GM12878 (cell line): ENCODE measurements at places on chromosomes 7 and 10. TPM values are rescaled to one million over a fixed set of nuclear protein-coding genes. Genes with fewer than 3 reads are reported as not detected.

DNA sequence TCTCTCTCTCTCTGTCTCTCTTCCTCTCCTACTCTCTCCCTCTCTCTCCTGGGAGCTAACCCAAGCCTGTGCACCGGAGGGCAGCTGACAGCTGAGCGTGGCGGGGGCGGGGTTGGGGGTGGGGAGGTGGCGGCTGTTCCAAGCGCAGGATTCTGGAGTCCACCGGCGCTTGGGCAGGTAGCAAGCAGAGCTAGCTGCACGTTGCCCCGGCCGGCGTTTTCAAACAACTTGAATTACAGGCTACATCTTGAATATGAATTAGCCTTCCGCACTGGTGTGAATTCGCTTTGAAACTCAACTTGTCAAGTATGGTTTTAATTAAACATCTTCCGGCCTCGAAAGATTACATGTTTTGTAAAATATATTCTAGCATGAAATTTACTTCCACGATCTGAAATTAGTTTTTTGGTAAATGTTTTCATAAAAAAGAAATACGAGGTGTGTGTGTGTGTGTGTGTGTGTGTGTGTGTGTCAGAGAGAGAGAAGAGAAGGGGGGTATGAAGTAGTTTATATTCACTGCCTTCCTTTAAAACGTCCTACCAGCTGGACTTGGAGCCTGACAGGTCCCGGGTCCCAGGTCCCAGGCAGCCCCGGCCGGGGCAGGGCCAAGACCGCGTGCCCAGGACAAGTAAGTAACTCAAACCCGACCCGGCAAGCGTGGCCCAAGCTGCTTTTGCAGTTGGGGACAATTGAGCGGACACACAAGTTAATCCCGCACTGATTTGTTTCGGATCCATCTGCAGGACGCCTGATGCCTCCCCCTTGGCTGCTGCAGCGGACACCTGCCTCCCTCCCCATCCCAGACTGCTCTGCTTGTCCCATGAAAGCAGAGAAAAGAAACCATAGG lies 9.0 kb upstream of the DLX6 start:
- peaks cover 17% of the 10 kb centered on the region for H3K27me3 ChIP-seq
- no peaks in the 10 kb centered on the region for H3K4me1 ChIP-seq
- no peaks in the 10 kb centered on the region for H3K36me3 ChIP-seq

Gene NEUROG3
- not detected in 2 replicates for polyA plus RNA-seq

DNA sequence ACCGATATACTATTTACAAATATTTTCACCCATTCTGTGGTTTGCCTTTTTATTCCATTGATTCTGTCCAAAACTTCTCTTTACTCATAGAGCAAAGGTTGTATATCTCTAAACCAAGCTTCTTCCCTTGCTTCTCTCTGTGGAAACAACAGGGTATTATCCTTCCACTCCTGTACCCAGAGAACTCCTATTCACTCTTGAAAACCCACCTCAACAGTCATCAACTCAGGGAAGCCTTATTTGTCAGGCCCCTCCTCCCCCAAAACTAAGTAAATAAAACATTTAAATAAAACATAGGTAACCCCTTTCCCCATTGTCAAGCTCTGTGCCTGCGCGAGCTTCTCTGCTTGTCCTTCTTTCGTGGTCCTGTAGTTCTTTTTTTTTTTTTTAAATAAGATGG lies 44.6 kb downstream of the GTF2IRD1 start:
- H3K27ac ChIP-seq = no peak overlapping the region
- no peaks in the 10 kb centered on the region for H3K4me1 ChIP-seq
- no peak overlapping the region for H3K4me3 ChIP-seq
- no peaks in the 10 kb centered on the region for H3K27me3 ChIP-seq

DNA sequence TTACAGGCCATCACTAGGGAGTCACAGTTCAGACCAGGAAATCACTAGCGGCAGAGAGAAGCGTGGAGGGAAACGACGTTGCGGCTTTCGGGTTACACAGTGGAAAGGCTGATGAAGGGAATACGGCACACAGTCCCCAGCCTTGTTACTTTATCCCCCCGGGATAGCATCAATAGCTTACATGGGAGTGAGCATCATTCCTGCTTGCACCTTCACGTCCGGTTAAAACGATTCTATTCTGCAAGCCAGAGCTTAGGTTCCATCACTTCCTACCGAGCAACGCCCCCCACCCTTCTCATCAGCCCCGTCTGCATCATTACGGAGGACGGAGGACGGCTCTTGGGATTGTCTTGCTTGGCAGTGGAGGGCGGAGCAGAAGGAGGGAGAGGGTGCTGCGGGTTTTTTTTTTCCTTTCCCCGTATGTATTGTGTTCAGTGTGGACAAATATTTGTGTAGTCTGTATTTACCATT lies 124.9 kb downstream of the CLEC2L start:
- DNase-seq = no peak
- peak overlapping the region; percentile 76 for H3K27ac ChIP-seq
- no peaks in the 10 kb centered on the region for H3K27me3 ChIP-seq
- H3K36me3 ChIP-seq = peaks cover 13% of the 10 kb centered on the region; the same call in 1 of the 2 replicates
- peak overlapping the region; percentile 20; the same call in 1 of the 2 replicates for H3K4me3 ChIP-seq
- peaks cover 39% of the 10 kb centered on the region for H3K4me1 ChIP-seq

Gene LRRC18
- 0.16 and 0.18 TPM in 2 replicates for polyA plus RNA-seq

Gene STEAP1B
- polyA plus RNA-seq = not detected in 2 replicates

DNA sequence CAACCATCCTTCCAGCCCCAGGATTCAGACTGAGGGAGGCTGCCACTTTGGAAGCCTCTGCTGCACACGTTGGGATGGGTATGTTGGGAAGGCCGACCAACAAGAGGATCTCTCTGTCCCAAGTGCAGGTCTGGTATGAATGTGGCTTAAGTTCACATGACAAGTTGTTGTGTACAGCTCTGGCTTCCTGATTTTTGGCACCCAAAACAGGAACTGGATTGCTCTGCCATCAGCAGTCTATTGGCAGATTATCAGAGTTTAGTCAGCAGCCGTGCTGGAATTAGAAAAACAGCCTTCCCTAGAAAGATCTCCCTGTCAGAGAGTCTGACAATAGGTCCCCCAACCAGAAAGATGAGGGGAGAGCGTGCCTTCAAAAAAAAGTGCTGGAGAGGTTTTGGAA lies 66.9 kb downstream of the GOLGA7B start:
- no peaks in the 10 kb centered on the region for H3K4me1 ChIP-seq
- no peak overlapping the region for H3K27ac ChIP-seq
- DNase-seq = no peak
- no peak overlapping the region for H3K4me3 ChIP-seq

GRCh38 chr7:107037717-107038603 lies 6.5 kb upstream of the PRKAR2B start:
- no peaks in the 10 kb centered on the region for H3K27me3 ChIP-seq
- no peaks in the 10 kb centered on the region for H3K36me3 ChIP-seq
- no peak overlapping the region for H3K4me3 ChIP-seq
- no peak overlapping the region for H3K27ac ChIP-seq
- DNase-seq = no peak

DNA sequence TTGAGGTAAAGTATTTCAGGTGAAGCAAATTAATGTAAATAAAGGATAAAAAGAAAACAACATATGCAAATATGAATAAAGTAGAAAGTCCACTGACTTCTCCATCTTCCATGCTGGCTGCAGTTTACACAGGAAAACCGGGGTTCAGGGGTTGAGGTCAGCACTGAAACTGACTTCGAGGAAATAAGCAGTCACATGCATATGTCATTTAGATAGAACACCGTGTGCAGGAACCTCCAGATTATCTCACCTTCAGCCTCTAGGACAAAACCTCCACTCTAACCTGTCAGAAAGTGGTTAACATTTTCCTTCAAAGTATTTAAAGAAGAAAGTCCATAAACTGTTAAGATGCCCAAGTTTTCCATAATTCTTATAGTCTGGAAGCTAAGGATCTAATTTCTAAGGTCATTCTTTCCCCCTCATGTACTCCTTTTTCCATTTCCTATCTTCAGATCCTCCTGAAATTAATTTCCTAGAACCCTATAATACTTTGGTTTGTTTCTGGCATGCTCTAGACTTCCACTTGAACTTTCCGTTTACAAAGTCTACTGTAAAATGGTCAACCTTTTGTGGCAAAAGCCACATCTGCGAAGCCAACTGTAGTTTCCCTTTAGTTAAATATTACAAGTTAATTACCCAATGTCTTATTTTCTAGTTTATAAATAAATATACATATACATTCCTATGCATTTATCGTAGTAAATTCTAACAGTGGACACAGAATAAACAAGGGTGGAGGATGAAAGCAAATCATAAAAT lies 173.3 kb downstream of the RAPGEF5 start:
- no peaks in the 10 kb centered on the region for H3K36me3 ChIP-seq
- H3K4me3 ChIP-seq = no peak overlapping the region
- no peaks in the 10 kb centered on the region for H3K27me3 ChIP-seq
- H3K4me1 ChIP-seq = no peaks in the 10 kb centered on the region

Gene SEMA3D
- polyA plus RNA-seq = 0.16 TPM in 1 of 2 replicates, not detected in the other

- H3K27ac ChIP-seq = no peak overlapping the region
- H3K4me3 ChIP-seq = no peak overlapping the region
- H3K4me1 ChIP-seq = no peaks in the 10 kb centered on the region
- no peak for DNase-seq
These were observed 122.5 kb upstream of the PITRM1 start for GRCh38 chr10:3294919-3295581.
